Activated CD4-positive, alpha-beta T cell treated with anti-CD3 and anti-CD28 coated beads, Interleukin-2, amount 50 U/mL, for 24 hours (primary cell): ENCODE measurements at places on chromosomes 3 and 15.

GRCh38 chr3:33132019-33132360, 18.2 kb downstream of the CRTAP start:
- no peak for DNase-seq

DNA sequence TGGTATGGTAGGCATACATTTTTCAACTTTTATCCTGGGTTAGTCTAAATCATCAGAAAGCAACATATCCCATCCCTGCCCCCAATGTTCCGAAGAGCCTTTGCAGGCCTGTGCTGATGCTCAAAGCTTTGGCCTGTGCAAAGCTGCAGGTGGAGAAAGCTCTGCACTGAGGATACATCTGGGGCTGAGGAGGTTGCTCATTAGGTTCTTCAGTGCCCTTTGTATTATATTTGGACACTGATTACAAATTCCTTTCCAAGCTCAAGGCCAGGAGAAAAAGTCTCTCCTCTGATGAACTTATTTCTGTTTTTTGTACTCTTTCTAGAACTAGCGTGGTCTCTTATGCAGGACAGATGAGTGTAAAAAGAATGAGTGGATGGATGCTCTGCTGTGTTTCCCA, 325.5 kb upstream of the LRRFIP2 start:
- DNase-seq = no peak

- DNase-seq = peak; percentile 4
Observed at GRCh38 chr15:78979456-78980320, 34.8 kb upstream of the CTSH start.

GRCh38 chr15:37981775-37982174, 47.3 kb downstream of the TMCO5A start:
- no peak for DNase-seq

DNA sequence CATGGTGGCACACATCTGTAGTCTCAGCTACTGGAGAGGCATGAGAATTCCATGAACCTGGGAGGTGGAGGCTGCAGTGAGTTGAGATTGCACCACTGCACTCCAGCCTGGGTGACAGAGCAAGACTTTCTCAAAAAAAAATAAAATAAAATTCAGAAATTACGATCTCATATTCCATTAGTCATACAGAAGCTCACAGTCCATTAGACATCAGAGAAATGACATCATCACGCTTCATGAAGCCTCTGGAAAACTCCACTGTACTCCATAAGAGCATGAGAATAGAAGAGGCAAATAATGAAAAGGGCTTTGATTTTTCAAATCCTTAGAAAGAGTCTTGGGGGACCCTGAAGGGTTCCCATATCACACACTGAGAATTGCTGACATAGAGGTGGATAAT, 145.0 kb upstream of the MITF start:
- no peak for DNase-seq

GRCh38 chr3:186613637-186614265, 891 bp downstream of the AHSG start:
- DNase-seq = no peak

DNA sequence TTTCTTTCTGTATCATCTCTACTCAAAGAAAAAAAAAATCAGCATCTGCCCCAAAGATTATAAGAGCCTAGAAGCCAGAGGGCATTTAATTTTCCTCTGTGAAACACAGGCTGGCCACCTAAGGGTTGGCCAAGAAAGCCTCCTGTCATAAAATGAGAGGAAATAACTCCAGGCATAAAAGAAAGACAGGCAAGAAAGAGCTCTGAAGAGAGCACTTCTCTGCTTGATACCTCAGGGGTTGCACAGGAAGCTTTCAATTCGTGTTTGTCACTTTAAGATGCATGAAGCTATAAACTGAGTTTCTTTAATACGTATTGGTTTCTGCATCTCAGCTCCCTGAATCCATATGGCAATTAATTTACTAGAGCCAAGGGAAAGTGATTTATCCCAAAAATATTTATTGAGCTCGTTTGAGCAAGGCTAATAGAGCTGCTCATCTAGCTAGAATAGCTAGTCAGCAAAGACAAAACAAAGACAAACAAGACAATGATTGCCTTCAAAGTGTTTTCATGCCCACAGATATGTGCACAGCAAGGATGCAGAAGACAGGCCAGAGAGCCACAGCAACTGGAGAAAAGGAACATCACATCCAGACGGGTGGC, 35.5 kb downstream of the ATP8B4 start:
- DNase-seq = no peak

- no peak for DNase-seq
Observed at GRCh38 chr3:76245073-76245472, 459.7 kb upstream of the ZNF717 start.

DNA sequence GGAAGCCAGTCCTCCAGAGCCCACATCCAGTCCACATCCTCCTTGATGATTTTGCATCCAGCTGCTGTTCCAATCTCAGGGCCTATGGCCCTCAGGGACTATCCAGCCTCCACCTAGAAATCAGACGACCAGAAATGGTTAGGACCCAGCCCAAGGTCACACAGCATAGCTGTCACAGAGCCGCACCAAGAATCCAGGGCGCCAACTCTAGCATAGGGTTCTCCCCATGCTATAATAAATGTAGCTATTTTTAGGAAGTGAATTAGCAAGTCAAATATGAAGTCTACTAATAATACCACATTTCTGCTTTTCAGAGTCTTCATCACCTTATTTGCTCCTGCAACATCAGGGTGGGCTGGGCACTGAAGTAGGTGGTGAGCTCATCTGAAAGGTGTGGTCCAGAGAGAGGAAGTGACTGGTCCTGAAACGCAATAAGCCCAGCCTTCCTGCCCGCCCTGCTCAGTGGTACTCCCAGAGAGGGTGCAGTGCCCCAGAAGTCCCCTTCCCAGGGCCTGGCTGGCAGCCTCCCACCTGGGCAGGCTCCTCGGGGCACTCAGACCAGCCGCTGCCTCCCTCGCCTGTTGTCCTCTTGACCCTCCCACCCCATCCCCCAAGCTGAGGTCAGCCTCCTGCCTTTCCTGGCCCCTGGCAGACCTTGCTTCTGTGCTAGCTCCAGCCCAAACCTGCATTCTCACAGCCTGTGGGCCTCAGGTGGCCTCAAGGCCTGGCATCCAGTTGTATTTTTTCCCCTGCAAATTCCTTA, 17.6 kb upstream of the CYP11A1 start:
- peak; percentile 66 for DNase-seq

- DNase-seq = no peak
Observed at GRCh38 chr15:78045189-78045588, 32.3 kb downstream of the TBC1D2B start.

DNA sequence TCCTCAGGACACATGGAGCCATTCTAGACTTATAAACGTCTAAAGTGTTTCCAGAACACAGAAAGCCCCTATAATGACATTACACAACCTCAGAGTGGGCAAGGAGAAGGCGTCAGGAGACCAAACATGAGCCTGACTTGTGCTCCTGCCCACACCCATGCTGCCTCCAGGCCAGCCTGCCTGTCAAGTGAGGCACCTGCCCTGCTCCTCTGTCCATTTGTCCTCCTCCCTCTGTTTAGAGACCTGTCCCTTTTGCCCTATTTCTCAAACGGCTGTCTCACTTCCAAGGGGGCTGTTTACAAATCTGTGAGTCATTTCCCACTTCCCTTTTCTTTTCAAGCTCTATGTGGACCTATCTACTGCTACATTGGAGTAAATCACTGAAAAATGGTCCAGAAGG, 21.0 kb downstream of the ZDHHC3 start:
- DNase-seq = no peak

- DNase-seq = no peak
Observed at GRCh38 chr3:128402998-128403397, 63.7 kb downstream of the DNAJB8 start.

GRCh38 chr15:39804026-39804425, 21.4 kb upstream of the FSIP1 start:
- no peak for DNase-seq

- no peak for DNase-seq
Observed at GRCh38 chr15:99983171-99983885, 250.1 kb upstream of the LYSMD4 start.

- DNase-seq = no peak
Observed at GRCh38 chr15:98035134-98035533, 74.6 kb downstream of the ARRDC4 start.

DNA sequence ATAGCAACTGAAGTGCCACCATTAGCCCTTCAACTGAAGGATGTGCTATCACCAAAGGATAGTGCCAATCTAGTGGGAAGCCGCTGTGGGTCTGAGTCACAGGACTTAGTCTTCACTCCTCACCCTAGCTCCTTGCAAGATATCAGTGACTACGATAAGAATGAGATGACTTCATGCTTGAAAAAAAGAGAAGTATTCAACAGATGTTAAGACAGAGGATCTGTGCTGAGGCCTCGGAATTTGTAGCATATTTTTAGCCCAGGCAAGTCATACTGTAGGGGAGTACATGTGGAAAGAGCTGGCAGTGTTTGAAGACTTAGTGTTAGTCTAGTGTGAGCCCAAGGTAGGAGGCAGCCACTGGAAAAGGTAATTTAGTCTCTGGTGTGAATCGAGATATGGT, 270.7 kb upstream of the LRTM1 start:
- DNase-seq = no peak

DNA sequence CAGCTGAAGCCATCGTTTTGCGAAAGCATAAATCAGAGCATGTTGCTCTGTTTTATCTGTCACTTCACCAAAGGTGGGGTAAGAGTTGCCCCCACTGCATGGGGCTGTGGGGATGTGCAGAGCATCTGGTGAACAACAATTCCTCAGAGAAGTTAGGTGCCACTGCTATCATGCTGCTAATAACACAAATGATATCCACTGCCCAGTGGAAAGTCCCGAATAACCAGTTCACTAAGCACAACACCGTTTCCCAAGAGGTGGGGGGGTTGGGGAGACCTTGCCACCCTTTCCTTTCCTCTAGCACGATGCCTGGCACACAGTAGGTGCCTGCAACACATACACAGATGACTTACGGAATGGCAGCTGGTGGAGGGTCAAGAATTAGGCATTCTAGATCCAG, 38.6 kb downstream of the FAM3D start:
- DNase-seq = no peak

GRCh38 chr3:122800031-122800430, 5.2 kb downstream of the SLC49A4 start:
- DNase-seq = no peak

- DNase-seq = no peak
Observed at GRCh38 chr15:90523373-90523772, 6.3 kb upstream of the CRTC3 start.

GRCh38 chr3:197394464-197395321, 96.3 kb upstream of the DLG1 start:
- peak; percentile 27 for DNase-seq

GRCh38 chr3:65318231-65318630, 630.4 kb upstream of the ADAMTS9 start:
- no peak for DNase-seq

- no peak for DNase-seq
Observed at GRCh38 chr3:119173325-119173724, at the start of gene UPK1B. Gene UPK1B (plus strand): TSS chr3:119173598. CDS start chr3:119186742, 13,144 bp downstream.

- DNase-seq = no peak
Observed at GRCh38 chr3:119291062-119291700, 3.0 kb upstream of the ARHGAP31 start.

DNA sequence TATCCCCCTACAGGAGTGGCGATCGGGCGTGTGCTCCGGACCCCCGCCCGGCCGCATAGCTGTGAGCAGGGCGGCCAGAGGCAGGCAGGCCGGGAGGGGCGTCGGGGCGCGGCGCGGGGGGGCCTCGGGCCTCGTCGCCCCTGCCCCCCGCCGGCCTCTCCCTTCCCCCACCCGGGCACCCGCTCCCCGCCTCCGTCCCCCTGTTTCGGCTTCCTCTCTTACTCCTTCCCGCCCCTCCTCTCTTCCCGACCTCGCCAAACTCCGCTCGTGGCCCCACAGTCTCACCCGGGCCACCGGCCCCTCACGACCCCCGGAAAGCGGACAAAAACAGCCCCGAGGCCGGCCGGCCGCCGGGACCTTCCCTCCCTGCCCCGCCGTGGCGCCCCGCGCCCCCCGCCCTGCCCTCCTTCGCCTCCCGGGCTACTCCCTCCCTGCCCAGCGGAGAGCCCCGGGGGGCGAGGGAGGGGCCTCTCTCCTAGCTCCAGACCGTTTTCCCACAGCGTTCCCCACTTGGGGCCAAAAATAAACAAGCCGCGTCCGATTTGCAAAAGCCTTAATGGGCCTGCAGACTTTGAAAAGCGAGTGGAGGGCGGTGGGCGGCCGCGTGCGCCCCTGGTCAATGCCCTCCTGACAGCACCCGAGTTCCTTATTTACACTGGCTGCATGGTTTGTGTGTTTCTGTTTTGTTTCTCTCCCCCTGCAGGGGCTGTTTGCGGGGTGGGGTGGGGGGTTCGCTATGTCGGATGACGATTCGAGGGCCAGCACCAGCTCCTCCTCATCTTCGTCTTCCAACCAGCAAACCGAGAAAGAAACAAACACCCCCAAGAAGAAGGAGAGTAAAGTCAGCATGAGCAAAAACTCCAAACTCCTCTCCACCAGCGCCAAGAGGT, 1.0 kb downstream of the UBE2E1 start:
- no peak for DNase-seq

DNA sequence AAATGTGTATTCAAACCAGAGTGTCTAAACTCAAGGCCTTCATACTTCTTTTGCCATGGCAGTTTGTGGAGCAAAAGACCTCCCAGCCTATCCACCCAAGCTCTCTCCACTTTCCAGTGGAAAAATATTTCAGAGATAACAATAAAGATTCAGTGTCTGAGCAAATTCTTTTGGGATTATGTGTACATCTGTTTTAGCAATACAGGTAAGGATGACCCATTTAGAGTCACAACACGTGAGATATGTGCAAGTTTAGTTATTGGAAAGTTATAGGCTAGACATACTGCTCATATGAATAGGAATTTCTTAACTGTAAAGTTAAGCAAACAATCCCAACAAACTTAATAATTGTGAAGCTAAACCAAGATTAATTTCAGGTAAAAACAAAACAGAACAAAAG, 174.5 kb upstream of the LRIG1 start:
- no peak for DNase-seq

DNA sequence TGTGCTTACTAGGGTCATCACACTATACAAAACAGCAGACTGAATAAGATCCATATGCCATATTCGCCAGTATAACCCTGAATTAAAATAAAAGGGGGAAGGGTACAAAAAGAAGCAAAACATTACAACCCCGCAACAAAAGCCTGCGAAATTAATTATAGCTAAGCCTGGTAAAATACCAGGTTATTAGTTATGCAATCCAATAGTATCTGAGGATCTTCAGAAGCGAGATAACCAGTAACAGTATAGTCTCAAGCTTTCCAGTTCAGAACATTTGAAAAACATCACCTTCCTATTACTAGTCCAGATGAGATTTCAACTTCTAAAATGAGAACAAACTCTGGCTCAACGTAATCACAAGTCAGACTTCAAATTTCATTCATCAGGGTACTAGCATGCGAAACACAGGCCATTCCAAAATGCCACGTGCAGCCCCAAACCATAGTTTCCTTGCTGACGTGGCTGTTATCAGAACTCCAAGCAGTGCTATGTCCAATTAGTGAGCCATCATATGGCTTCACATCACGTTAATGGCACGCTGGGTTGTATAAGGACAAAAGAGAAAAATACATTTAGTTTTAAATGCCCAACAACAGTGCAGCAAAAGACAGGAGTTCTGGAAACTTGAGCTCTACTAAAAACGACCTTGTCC, 1.1 kb downstream of the SSR3 start:
- no peak for DNase-seq
